ENCODE measurements at places on chromosomes 13 and 19.

GRCh38 chr19:7729211-7729610 is 2.7 kb downstream of the CLEC4G start:
- DNase-seq, result no peak

DNA sequence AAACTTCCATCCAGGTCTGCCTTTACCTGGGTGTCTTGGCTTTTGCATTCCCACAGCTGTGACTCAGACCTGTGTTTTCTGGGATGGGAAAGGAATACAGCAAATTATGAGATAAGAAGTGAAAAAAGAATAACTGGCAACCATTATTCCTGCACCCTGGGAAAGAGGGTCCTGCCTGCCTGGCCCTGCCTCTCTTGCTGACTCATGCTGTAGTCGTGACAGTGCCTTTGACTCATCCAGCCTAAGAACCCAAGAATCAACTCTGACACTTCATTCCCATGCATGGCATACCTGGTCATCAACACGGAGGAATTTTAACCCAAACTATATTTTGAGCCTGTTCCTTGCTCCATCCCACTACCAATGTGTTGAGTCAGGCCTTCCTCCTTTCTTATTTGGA is 185.4 kb upstream of the SERP2 start:
- DNase-seq, result no peak

GRCh38 chr19:40523322-40524047 is 53.2 kb upstream of the SHKBP1 start:
- no peak for DNase-seq

- no peak for DNase-seq
These were observed 14.6 kb downstream of the RCN3 start for GRCh38 chr19:49542446-49542845.

GRCh38 chr13:95247171-95247570 is 54.1 kb downstream of the ABCC4 start:
- DNase-seq, result no peak

- DNase-seq, result no peak
These were observed 1.1 kb downstream of the MAB21L1 start for GRCh38 chr13:35475212-35475959.

DNA sequence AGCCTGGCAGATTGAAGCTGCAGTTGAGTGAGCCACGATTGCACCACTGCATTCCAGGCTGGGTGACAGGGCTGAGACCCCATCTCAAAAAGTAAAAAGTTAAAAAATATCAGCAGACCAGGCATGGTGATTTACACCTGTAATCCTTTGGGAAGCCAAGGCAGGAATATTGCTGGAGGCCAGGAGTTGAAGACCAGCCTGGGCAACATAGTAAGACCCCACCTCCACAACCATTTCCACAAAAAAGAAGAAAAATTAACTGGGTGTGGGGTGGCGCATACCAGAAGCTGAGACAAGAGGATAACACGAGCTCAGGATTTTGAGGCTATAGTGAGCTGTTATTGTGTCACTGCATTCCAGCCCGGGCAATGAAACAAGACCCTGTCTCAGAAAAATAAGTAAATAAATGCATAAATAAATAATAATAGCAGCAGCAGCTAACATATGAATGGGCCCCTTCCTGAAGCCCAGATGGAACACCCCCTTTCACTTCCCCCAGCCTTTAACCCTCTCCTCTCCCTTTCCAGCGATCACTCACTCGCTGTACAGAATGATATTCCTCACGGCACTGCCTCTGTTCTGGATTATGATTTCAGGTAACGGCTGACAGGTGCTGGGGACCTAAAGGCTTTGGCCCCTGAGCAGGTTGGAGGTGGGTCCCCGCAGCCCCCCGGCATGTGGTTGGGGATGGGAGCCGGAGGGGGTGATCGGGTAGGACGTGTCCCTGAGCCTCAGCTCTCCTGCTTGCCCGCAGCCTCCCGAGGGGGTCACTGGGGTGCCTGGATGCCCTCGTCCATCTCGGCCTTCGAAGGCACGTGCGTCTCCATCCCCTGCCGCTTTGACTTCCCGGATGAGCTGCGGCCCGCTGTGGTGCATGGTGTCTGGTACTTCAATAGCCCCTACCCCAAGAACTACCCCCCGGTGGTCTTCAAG is 3.2 kb downstream of the MAG start:
- no peak for DNase-seq

- DNase-seq, result no peak
These were observed 66.5 kb upstream of the ATP12A start for GRCh38 chr13:24613755-24614154.

DNA sequence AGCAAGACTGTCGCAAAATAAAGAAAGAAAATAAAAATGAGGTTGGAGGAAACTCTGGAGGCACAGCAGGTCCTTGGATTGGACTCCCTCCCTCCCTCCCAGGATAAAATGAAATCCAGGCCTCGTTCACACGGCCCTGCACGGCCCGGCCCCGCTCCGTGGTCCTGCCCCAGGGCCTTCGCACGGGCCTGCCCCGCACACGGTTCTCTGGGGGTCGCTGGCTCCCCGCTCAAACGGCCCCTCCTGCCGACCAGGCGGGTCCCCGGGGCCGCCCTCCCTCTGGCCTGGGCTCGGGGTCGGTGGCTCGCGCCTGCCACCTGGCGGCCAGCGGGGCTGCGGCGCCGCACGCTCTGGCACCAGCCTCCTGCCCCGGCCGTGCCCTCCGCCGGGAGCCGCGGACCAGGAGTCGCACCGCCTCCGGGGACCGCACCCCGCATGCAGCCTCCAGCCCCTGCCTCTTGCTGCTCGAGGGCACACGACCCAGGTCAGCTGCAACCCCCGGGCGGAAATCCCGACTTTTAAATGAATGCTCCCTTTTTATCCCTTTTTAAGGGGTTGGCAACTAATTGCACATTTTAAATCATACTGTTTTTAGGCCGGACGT is 1.5 kb upstream of the WDR18 start:
- no peak for DNase-seq

GRCh38 chr13:112838842-112839117 is 130.2 kb upstream of the MCF2L start:
- DNase-seq, result no peak

DNA sequence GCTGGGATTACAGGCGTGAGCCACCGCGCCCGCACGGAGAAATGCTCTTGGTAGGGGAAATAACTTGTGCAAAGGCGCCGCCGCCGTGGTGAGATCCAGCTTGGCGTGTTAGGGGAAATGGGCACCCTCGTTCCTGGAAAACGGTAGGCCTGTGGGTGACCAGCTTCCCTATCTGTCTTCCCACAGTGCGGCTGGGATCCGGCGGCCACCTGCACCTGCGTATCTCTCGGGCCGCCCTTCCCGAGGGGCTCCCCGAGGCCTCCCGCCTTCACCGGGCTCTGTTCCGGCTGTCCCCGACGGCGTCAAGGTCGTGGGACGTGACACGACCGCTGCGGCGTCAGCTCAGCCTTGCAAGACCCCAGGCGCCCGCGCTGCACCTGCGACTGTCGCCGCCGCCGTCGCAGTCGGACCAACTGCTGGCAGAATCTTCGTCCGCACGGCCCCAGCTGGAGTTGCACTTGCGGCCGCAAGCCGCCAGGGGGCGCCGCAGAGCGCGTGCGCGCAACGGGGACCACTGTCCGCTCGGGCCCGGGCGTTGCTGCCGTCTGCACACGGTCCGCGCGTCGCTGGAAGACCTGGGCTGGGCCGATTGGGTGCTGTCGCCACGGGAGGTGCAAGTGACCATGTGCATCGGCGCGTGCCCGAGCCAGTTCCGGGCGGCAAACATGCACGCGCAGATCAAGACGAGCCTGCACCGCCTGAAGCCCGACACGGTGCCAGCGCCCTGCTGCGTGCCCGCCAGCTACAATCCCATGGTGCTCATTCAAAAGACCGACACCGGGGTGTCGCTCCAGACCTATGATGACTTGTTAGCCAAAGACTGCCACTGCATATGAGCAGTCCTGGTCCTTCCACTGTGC is 2.4 kb downstream of the GDF15 start:
- peak; percentile 56 for DNase-seq

DNA sequence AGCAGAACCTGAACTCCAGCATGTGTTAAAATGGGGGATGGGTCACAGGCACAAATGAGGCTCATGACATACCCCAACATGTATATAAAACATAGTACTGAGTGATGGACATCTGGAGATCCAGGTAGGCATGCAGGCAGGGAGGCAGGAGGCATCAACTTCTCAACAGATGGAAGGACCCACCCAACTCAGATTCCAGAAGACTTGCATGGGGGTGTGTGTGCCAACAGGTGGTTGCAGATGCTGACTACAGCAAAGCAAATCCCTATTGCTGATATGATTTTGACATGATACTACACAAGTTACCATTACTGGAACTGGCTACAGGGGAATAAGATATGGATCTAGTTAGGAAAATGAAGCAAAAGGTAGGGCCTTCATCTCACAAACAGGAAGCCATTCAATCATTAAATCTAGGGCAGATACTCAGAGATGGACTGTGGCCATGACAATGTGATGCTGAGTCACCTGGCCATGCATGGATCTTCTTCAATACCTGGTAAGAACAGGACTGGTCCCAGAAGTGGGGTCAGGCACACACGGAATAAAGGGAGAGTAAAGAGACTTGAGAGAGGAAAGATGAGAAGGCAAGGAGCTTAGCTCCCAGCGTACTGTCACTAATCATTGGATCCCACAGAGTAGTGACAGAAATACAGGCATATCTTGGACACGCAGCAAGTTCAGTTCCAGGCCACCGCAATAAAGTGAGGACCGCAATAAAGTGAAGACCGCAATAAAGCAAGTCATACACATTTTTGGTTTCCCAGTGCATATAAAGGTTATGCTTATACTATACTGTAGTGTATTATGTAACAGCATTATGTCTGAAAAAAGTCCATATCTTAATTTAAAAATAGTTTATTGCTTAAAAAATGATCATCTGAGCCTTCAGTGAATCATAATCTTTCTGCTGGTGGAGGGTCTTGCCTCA is 91.3 kb downstream of the USP12 start:
- DNase-seq, result no peak

- DNase-seq, result no peak
These were observed 1.1 kb downstream of the ARHGAP35 start for GRCh38 chr19:46861691-46862502.

- DNase-seq, result no peak
These were observed 72.8 kb upstream of the SPATA13 start for GRCh38 chr13:24087605-24088225.

- DNase-seq, result no peak
These were observed 70.7 kb upstream of the TDRD3 start for GRCh38 chr13:60326273-60326672.

GRCh38 chr13:110492679-110493593 is 68.6 kb downstream of the RAB20 start:
- DNase-seq, result no peak

DNA sequence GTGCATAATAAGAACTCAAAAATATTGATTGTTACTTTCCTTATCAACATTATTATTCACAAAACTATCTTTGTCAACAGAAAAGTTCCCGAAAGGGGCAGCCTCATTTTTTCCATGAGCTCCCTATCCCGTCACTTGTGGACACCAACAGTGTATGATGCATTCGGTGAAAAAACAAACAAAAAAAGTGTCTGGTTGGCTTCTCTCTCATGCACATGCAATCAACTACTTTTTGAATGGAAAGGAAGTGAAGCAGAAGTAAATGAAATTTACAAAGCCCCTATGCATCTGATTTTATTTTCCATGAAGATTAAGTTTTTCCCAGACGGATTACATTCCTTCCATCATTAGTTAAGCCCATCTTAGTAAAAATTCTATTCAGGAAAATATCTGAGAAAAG is 526.9 kb downstream of the RFC3 start:
- DNase-seq, result no peak

DNA sequence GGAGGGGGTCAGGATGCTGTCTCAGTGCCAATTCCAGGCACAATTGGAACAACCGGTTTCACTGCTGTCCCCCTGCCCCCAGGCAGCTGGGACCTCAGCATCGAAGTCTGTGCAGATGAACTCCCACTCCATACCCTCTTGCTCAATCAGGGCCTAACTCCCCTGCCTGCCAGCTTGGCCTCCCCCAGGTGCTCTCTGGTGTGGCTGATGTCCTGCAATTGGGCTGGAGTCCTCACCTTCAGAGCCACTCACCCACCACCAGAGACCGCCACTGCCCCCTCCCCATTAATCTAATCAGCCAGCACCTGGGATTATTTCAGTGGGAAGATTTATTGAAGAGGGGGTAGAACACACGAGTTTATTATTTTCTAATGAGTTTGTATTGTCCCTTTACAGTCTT is 118.8 kb downstream of the MIPEP start:
- DNase-seq, result no peak

- no peak for DNase-seq
These were observed 13.2 kb downstream of the NAPSA start for GRCh38 chr19:50352242-50352641.

- no peak for DNase-seq
These were observed 15.9 kb upstream of the PAK4 start for GRCh38 chr19:39109641-39110040.

DNA sequence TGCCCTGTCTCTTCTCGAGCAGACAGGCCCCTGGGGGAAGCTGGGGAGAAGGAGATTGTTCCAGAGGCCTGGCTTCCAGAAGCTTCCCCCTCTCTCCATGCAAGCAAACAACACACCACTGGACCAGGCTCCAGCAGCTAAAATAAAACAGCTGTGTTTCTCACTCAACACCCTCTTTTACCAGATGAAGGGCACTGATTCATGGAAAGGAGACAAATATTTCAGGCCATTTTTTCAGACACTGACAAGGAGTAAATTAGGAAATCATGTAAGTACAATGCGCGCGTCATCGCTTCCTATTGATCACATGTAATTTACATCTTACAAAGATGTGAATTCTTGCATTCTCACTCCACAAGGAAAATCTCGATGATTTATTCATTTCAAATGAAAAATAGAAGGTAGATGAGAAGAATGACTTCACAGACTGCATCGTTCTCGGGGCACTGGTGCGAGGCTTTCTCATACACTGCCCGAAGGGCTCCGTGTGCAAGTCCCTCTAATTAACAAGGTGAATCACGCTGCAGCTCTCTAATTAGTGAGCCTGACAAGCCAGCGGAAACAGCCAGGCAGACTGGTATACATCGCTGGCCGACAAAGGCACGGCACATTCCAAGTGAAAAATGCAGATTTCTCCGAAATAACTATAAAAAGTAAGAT is 153.6 kb downstream of the KCTD15 start:
- DNase-seq, result no peak

- DNase-seq, result no peak
These were observed 33.2 kb downstream of the EFNA2 start for GRCh38 chr19:1318678-1319471.

DNA sequence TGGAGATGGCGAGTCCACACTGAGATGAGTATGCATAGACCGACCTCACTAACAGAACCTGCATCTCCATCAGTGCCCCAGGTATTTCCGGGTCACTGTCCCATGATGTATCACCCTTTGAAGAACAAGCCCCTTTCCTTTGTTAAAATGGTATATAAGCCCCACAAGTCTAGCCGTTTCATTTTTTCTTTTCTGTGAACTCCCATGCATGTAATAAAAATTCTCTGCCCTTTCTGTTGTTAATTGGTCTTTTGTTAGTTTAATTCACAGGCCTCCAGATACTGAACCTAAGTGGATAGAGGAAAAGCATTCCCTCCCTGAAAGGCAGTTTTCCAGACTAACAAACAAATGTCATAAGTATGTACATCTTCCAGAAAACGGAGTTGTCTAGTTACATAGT is 15.0 kb upstream of the CD177 start:
- no peak for DNase-seq

GRCh38 chr13:104586051-104586746 is 1520.0 kb upstream of the SLC10A2 start:
- DNase-seq, result no peak

GRCh38 chr13:39776439-39776838 is 121.0 kb downstream of the COG6 start:
- no peak for DNase-seq

GRCh38 chr19:7528192-7528519 is 5.7 kb downstream of the MCOLN1 start:
- no peak for DNase-seq

- DNase-seq, result no peak
These were observed 130.6 kb downstream of the KLF5 start for GRCh38 chr13:73189362-73189761.

Measured in esophagus squamous epithelium (tissue), 5 donors.